RWPE2 (cell line): ENCODE measurements at places on chromosomes 2 and 18.

- no peak for DNase-seq
Measured at GRCh38 chr2:164910101-164910899, 45.0 kb downstream of the SLC38A11 start.

GRCh38 chr2:134581877-134582546 is 136.8 kb downstream of the TMEM163 start:
- DNase-seq = no peak

DNA sequence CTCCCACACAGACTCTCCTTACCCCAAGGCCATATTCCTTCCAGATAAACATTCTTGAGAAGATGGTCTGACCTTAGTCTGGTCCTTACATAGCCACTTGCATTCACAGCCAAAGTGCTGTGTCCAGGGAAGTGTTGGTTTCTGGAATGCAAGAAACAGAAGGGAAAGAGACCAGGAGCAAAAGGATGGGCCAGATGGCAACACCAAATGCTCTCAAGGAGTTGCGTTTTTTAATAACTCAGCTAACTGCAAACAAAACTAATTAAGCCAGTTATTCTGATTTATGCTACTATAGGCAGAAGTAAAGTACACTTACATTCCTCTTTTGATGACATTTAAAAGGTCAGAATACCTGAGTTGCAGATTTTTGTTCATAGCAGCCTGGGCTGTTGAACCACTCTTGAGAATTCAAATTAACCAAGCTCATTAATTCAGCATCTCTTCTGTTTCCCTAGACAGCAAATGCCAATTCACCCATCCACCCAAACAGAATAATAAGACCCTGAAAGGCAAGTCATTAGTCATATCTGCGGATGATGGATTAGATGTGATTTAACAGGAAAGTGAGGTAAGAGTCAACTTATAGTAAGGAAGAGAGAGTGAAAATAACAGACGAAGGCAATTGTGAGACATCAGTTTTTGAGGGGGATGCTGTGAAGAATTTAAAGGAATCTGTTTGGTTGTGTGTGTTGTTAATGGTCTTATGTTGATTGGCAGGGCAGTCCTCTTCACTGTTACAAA is 18.8 kb downstream of the CCDC85A start:
- DNase-seq = no peak

GRCh38 chr2:55718165-55719008 is 24.7 kb upstream of the PNPT1 start:
- DNase-seq = no peak

GRCh38 chr2:101474731-101475384 is at the start of gene RFX8:
Gene RFX8 (minus strand): TSS chr2:101475112. CDS start chr2:101466848, 8,264 bp downstream.
- no peak for DNase-seq

- DNase-seq = no peak
Measured at GRCh38 chr2:181515719-181516118, 58.5 kb downstream of the ITGA4 start.

GRCh38 chr2:77522888-77523287 is 712 bp upstream of the LRRTM4 start:
- no peak for DNase-seq

DNA sequence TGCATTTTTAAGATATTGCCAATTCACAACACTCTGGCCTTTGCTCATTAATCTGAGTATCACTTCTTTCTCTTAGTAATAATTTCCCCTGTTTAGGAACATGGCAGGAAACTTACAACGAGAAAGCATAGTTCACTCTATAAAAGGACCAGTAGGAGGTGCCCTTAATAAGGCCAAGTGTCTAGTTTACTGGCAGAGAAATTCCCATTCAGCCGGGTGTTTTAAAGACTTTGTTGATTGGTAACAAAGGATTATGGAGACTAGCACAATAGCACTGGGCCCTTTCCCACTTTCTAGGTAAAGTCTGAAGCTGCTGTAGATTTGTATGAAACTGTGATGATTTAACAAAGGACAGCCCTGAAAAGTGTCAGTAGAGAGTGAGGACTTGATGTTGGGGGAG is 3.1 kb downstream of the DCC start:
- DNase-seq = no peak

DNA sequence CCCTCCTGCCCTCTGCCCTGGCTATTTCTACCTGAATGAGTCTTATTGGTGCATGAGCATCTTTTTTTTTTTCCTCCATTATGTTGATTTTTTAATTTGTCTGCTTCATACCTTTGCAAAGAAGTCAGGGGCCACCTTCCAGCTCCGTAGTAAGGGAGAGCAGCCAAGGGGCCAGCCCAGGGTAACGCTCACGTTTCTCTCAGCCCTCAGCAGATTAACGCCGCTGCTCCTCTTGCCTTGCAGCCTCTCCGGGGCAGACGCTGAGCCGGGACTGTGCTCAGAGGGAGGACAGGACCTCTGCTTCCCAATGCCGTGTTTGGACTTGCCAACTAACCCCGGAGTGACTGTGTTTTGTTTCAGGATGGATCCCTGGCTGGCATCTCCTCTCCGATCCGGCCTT is 241.7 kb downstream of the ATAD2B start:
- no peak for DNase-seq

GRCh38 chr2:119305497-119306195 is 61.0 kb downstream of the C2orf76 start:
- DNase-seq = no peak

DNA sequence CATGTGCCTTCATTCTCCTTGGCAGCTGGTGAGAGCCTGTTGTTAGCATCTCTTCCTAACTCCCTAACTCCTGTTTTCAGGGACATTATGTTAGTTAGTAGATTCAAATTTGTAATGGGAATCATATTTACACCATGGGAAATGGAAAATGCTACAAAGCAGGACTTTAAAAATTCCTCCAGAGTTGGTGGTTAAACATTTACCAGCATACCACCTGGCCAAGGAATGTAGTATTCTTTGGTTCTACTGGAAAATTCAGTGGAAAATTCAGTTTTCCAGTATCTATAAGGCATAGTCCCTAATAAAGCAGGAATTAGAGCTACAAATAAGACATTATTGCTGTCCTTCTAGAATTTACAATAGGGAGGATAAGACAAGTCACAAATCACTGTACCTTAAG is 291.7 kb downstream of the GPD2 start:
- DNase-seq = no peak

GRCh38 chr2:191912764-191913163 is 65.9 kb upstream of the CAVIN2 start:
- no peak for DNase-seq

- DNase-seq = no peak
Measured at GRCh38 chr2:8714971-8715370, 33.1 kb downstream of the ID2 start.

GRCh38 chr2:176467595-176467994 is 198.4 kb downstream of the MTX2 start:
- no peak for DNase-seq

GRCh38 chr2:72386288-72386687 is 238.6 kb upstream of the CYP26B1 start:
- no peak for DNase-seq

GRCh38 chr18:70046207-70046606 is 98.5 kb upstream of the CD226 start:
- no peak for DNase-seq

- DNase-seq = no peak
Measured at GRCh38 chr2:124778076-124778475, 753.0 kb downstream of the CNTNAP5 start.

- DNase-seq = peak; percentile 82
Measured at GRCh38 chr2:168851674-168852320, 38.4 kb downstream of the SPC25 start.

- DNase-seq = no peak
Measured at GRCh38 chr2:4047961-4048891, 344.9 kb downstream of the DCDC2C start.

DNA sequence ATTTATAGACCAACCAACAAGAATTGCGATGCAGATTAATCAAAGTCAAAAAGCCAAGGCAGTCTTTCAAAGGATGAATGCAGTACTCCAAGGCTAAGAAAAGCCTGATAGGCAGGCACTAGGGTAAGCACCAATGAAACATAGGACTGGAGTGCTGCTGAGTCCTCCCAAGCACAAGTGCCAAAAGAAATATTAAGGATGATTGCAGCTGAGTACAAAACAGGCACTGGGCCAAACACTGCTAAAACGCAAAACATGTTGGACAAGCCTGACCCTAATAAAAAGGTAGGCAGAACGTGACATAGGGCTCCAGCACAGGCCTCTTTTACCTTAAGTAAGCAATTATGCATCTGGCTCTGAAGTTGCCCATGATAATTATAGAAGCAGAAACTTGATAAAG is 160.1 kb upstream of the LRP1B start:
- no peak for DNase-seq

DNA sequence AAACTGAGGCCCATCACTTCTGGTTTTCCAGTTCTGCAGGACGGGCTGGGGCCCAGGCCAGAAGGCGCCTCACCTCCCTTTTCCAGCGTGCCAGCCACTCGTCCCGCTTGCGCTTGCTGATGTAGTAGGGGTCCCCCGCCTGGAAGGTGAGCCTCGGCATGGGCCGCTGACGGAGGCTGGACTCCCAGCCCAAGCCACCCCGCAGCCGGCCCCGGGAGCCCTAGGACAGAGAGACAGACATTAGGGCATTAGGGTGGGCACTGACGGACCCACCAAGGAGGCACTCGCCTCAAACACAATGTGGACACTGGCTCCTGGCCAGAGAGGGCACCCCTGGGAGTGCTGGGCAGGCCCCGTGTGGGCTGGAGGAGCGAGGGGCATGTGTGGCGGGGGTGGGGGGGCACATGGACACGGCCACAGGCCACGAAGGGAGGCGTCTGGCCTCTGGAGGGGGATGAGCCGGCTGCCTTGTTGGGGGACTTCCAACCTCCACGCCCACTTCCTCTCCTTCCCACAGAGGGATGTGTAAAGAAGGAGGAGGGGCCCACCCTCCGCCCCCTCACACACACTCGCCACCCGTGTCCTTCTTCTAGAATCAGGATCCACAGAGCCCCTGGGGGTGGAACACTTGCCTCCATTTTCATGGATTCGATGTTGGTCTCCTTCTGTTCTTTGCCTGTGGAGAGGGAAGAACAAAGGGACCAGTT is 66.7 kb downstream of the DNMT3A start:
- DNase-seq = no peak

- no peak for DNase-seq
Measured at GRCh38 chr2:234025466-234025865, 25.0 kb upstream of the SPP2 start.

DNA sequence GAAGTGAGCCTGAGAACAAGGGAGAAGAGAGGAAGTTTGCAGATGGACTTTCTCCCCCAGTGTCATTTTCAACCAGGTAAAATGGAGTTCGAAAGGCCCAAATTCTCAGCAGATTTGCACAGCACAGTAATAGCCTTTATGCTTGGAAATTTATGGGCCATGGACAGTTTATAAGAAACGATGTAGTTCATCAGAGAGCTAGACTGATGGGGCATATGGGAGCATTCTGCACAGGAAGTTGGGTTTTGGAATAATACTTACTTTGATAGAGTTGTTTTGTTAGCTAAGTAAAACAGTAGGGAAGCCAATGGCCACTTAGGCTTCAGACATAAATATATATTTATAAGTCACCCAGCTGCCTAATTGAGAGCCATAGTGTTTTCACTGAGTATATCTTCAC is 169.4 kb downstream of the MEIS1 start:
- no peak for DNase-seq

DNA sequence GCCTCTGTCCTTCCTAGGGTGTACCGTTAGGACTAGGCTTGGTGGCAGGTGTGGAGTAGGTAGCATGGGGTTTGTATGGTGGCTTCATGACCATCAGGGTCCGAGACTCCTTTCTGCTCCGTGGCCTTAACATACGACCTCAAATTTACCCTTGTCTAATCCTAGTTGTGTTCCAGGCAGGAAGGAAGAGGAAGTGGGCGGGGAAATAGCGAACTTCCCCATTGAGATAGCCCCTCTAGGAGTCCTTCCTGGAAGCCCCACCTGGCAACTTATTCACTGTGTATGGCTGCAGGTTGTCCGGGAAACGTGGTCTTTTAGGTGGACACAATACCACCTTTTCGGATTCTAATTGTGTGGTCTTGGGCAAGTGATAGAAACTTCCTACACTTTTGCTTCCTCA is 9.3 kb downstream of the CD8A start:
- no peak for DNase-seq
